ENCODE measurements at places on chromosomes 6 and 20.

GRCh38 chr20:3167738-3168078 lies 5.6 kb downstream of the LZTS3 start:
- no peak for DNase-seq

- no peak for DNase-seq
Measured at GRCh38 chr6:54390362-54390761, 82.1 kb downstream of the TINAG start.

DNA sequence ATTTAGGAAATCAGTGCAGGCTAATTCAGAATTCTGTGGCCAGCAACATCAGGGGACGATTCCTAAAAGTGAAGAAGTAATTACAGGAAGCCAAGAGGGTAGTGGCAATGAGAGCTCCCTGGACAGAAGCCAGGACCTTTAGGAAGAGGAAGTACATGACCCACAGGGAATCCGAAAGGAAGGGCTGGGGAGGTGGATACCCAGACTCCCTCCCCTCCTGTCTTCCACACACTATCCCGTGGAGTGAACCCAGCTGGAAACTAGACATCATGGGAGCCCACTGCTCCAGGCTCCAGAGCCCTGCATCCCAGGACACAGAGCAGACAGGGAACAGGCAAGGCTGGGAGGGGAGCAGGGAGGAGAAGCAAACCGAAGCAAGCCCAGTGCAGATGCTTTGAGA lies 83.0 kb downstream of the SNX5 start:
- DNase-seq, result no peak

GRCh38 chr20:31849306-31849930 lies 4.0 kb upstream of the FOXS1 start:
- DNase-seq, result peak; percentile 25

GRCh38 chr20:33019465-33020277 lies 11.8 kb upstream of the BPIFB6 start:
- DNase-seq, result no peak

GRCh38 chr6:163364641-163365040 lies 49.9 kb upstream of the QKI start:
- DNase-seq, result no peak

DNA sequence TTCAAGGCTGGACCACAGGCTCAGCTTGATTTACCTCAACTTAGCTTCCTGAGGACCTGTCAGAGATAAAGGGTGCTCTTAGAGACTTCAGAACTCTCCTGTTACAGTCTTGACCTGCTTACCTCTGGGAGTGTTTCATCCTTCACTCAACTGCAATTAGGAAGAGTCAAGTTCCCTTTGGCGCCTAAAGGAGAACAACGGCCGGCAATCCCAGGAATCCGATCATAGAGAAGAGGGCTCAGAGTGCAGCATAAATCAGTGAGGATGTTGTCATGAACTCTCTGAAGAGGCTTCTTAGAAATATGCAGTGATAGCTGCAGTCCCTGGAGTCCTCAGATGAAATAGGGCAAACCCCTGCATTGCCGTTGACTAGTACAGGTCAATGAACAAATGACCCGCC lies 36.4 kb downstream of the LYRM2 start:
- no peak for DNase-seq

DNA sequence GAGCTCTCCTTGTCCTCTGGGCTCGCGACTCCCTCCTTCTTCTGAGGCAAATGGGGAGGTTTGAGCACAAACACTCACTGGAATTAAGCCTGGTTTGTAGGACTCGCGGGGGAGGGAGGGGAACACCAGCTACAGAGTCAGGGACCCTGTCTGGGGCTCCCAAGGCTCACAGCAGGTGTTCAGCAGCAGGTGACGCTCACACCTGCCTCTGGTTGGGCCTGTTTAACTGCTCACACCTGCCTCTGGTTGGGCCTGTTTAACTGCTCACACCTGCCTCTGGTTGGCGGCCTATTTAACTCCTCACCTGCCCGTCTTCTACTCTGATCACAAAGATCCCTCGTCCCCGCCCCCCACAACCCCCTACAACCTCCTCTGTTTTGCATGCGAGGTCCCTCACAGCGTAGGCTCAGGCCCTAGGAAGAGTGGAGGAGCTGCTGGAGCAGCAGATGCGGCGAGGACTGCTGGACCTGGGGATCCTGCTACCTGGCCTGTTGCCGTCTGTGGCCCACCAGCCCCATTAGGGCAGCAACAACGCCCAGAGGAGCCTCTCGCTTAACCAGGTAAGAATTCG lies 181.9 kb downstream of the ERMARD start:
- peak; percentile 44 for DNase-seq

DNA sequence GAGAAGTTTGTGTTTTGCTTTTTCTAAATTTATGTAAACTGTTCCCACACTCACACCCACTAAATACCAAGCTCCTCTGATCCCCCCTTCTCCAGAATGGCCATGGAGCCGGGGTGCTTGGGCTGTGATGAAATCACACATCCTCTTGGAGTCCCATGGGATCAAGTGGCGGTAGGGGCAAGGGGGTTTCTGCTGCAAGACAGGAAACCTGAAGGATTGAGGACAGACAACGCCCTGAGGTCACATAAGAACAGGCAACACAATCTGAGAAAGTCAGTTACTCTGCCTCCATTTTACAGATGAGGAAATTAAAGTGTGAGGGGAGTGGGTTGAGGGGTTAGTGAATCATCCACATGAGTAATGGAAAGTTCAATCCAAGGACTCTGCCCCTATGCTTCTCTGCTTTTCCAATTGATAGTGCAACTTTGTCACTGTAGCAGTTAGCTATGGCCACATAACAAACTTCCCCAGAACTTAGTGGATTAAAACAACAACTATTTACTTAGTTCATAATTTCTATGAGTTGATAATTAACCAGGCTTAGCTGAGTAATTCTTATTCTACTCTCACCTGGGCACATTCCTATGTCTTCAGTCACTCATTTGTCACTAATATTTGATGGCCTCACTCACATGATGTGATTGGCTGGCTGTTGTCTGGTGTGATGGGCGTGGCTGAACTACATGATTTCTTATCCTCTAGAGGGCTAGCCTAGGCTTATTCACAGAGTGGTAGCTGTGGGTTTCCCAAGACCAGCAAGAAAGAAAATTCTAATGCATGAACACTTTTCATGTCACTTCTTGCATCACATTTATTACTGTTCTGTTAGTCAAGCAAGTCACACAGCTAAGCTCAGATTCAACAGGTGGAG lies 311.1 kb upstream of the RNF24 start:
- no peak for DNase-seq

DNA sequence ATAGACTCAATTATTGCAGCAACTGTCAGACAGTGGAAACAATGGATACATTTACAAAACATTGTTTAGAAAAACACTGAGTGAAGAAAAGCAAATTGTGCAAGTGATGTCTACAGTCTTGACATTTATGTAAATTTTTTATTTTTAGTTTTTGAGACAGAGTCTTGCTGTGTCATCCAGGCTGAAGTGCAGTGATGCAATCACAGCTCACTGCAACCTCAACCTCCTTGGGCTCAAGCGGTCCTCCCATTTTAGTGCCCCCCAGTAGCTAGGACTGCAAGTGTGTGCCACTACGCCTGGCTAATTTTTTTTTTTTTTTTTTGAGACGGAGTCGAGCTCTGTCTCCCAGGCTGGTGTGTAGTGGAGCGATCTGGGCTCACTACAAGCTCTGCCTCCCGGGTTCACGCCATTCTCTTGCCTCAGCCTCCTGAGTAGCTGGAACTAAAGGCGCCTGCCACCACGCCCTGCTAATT lies 9.7 kb downstream of the CNBD2 start:
- no peak for DNase-seq

DNA sequence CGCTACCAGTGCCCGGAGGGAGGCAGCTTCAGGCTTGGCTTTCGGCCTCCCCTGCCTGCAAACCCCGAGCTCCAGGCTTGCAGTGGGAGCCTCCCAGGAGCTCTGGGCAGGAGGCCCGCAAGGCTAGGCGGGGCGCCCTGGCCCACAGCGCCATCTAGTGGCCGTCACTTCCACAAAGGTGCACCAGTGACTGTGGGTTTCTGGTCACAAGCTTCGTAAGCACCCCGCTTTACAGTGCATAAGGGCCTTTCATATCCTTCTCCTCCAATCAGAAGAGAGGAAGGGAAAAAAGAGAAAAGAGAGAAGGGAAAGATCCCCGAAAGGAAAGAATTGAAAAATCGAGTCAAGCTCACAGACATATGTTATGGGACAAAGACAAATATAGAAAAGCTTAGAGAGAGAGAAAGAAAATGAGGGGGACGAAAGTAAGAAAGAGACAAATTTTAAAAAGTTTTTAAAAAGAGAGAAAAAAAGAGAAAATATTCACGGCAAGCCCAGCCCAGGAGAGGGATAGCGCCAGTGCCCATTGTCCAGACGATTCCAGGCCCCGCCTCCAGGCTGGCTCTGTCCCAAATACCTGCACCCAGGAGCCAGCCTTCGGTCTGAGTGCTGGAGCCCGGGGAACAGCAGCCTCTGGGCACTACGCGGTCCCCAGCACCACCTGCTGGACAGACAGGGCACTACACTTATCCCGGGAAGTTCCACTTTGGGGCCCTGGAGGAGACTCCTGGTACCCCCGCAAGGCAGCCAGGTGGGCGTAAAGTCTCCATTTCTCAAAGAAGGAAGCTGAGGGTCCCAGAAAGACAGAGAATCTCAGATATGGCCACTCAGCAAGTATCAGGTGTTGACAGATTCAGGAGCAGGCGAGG lies 207.1 kb downstream of the PREX1 start:
- DNase-seq, result peak; percentile 96

- DNase-seq, result peak; percentile 44
Measured at GRCh38 chr6:111210194-111210728, 123.0 kb downstream of the SLC16A10 start.

DNA sequence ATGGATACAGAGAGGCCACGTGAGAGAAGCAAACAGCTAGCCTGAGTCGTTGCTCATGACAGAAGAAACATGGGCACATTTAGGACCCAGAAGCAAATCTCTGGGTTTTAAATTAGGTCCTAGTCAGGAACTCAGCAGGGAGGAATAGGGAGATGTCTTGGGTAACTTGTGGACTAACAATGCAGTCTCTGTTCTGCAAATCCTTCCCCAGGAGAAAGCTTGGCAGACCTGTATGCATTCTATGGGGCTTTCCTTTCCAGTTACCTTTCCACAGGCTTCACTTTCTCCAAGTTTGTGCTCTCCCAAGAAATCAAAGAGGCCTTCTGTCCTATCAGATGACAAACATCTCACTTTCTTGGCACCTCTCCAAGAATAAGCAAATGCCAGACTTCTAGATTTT lies 47.2 kb upstream of the PLCB4 start:
- DNase-seq, result peak; percentile 33

DNA sequence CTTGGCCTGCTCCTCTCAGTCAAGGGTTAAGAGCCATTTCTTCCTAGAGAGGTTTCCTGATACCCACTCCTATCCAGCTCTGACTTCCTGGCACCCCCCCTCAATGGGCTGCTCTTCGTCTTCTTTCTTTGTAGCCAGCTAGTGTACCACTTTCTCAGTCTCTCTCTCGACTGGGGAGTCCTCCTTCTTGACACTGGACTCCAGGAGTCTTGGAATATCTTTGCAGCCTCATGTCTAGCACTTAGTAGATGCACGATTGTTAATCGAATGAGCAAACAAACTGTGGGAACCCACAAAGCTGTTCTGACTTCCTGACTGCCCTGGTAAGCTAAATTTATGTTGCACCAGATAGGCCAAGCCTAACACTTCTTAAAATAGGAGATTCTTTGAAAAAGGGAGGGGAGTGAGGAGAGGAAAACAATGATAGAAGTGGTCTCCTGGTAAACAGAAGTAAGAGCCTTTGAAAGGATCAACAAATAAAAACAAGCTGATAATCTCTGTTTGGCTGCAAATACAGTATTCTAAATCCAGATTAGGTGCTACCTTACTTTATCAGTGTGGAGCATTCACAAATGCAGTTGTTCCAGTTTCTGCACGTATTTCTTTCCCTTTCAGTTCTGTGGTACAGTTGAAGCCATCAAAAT lies 160.1 kb upstream of the CITED2 start:
- no peak for DNase-seq

GRCh38 chr20:51218603-51219002 lies 195.7 kb upstream of the KCNG1 start:
- no peak for DNase-seq

- DNase-seq, result no peak
Measured at GRCh38 chr20:20371083-20371482, 3.2 kb downstream of the INSM1 start.

GRCh38 chr6:134077301-134077700 lies 24.9 kb upstream of the SLC2A12 start:
- no peak for DNase-seq

- DNase-seq, result no peak
Measured at GRCh38 chr6:31927242-31927862, at the start of gene C2. C2 (plus strand) TSS chr6:31927717; CDS start chr6:31927753, 36 bp downstream.

- no peak for DNase-seq
Measured at GRCh38 chr20:62734326-62734725, 25.7 kb downstream of the NTSR1 start.

DNA sequence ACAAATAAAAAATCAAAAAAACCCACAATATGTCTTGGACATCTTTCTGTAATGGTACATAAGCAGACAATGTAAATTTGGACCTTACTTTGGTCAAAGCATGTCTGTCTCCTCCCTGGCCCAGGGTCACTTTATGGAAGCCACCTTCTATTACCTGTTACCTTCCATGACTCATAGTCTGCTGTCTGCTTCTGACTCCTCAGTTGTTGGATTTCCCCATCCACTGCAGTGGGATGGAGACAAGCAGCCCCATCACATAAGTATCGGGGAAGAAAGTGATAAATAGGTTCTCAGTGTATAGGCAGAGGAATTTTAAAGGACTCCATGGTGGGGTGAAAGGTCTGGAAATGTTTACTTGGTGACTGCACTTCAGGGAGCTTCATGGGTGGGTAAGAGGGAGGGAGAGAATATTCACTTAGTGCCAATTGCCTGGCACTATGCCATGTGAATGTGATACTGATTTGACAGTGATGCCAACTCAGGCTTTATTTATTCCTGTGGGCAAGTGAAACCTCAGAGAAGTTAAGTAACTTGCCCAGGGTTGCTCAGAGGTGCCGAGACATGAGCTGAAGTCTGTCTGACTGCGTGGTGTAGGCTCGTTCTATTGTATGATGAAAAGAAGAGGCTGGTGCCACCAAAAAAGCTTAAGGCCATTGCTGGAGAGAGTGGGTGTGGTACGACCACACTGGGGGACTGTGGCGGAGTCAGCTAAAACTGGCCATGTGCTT lies 175.6 kb upstream of the RNF24 start:
- no peak for DNase-seq

DNA sequence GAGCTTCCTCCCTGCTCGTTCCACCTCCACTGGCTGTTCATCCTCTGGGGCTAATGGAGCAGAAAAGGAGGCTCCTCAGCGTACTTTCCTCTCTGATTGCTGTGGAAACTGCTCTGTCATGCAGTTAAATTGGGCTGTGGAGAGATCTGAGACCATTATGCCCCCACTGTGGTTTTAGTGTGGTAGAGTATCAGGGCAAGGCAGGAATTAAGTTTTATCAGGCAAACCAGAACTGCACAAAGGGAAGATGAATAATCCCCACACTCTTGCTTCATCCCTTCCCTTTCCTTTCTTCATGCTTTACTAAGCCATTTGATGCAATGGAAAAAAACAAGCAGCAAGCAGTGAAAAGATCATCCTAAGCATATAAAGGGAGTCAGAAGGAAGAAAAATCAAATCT lies 11.9 kb upstream of the ME1 start:
- DNase-seq, result no peak

GRCh38 chr20:42118409-42119125 lies 500.4 kb upstream of the CHD6 start:
- DNase-seq, result peak; percentile 23
